RPMI7951 (cell line): ENCODE measurements at places on chromosomes 4 and X. TPM values are rescaled to one million over a fixed set of nuclear protein-coding genes. Genes with fewer than 3 reads are reported as not detected.

Gene SLC9B1
- 0.24 and 0.49 TPM in 2 replicates for total RNA-seq

Gene GPR143
- total RNA-seq, result 4.3 and 6.4 TPM in 2 replicates

Gene ADH1A
- not detected in 2 replicates for total RNA-seq

Gene APLN
- total RNA-seq, result 0.98 and 1.2 TPM in 2 replicates

GRCh38 chr4:189136462-189136861 lies 804.2 kb upstream of the FRG1 start:
- no peak for DNase-seq

DNA sequence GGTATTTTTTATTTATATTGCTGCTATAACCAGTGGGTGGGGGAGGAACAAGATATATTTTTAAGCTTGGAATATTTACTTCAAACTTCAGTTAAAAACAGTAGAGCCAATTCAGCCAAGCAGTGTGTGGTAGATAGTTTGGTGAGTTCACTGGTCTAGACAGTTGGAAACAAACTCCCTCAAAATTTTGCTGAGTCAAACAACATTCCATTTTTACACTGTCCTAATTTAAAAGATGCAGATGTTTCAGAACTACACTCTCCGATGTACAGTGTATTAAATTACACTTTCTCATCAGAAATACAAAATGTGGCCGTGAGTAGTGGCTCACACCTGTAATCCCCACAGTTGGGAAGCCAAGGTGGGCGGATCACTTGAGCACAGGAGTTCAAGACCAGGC lies 23.3 kb downstream of the PRKX start:
- no peak for DNase-seq

- DNase-seq, result no peak
Observed at GRCh38 chrX:34426334-34426733, 230.8 kb downstream of the TMEM47 start.

DNA sequence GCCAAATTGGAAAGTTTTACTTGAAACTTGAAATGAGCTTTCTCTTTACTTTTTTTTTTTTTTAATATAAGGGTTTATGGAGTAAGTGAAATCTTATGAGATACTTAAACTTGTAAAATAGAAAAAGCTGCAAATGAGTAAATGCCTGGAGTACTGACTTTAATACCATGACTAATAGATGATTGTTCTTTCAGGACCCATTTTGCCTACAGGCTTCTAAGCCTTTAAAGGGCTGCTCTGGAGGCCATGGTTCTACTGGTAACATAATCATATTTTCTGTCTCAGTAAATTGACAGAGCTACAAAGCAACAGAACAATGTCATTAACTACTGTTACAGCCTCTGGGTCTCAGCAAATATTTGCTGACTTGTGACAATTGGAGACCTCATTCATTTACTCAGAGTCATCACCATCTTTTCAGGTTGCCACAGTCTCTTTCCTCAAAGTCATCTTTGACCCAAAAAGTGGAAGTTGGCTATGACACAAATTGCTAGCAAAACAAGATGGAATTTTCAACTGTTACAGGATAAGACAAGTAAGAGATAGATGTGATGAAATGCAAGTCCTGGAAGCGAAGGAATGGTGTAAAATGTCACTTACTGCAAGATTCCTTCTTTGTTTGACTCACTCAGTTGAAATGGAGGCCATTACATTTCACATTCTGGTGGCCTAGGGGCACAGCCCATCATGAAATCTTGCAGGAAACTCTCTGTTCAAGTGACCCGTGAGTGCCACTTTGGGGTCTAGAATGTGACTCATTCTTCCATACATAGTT lies 132.7 kb downstream of the BTC start:
- peak; percentile 69 for DNase-seq

GRCh38 chr4:67122029-67122428 lies 423.3 kb downstream of the CENPC start:
- no peak for DNase-seq

DNA sequence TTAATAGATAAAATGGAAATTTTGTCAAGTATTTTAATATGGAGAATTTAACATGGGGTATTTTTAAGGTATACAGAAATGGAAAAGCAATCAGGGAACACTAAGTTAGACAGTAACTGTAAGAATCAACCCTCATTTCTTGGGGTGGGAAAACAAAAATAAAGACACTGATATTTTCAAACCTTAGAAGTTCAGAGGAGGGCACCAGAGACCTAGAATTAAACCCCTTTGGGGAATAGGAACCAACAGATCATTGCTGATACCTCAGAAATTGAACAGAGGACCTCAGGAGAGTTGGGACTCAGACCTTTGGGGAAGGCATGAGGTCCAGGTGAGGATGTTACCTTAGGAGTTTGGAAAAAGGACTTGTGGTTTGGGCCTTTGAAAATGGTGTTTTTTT lies 435.6 kb downstream of the TMA16 start:
- no peak for DNase-seq

DNA sequence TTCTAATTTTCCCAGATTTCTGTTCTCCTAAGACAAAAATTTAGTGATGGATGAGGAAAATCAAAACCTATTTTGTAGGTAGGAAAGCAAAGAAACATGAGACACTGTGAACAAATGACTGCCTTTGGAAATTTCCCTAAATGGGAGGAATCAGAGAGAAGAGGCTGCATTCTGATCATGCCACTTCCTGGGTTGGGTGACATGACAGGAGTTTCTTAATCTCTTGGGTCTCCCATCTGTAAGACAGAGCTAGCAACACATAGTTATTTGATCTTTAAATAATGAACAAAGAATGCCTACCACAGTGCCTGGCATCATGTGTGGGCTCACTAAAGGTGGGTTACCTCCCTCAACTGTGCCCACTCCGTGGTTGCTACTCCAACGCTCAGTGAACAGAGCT lies 57.1 kb downstream of the CCDC149 start:
- no peak for DNase-seq
